ENCODE measurements at places on chromosomes 3 and 15. TPM values are rescaled to one million over a fixed set of nuclear protein-coding genes. Genes with fewer than 3 reads are reported as not detected.

SEMA5B gene
- total RNA-seq, result 2.3 TPM

MESP2 gene
- total RNA-seq, result 0.32 TPM

- DNase-seq, result no peak
Measured at GRCh38 chr3:128684986-128685726, 34.5 kb upstream of the RPN1 start.

- DNase-seq, result peak; percentile 73
Measured at GRCh38 chr15:61195116-61196002, 33.7 kb downstream of the RORA start.

Measured in cardiac muscle cell (in vitro differentiated cells and primary cell).